ENCODE measurements at places on chromosomes 6 and 20. TPM values are rescaled to one million over a fixed set of nuclear protein-coding genes. Genes with fewer than 3 reads are reported as not detected.

DNA sequence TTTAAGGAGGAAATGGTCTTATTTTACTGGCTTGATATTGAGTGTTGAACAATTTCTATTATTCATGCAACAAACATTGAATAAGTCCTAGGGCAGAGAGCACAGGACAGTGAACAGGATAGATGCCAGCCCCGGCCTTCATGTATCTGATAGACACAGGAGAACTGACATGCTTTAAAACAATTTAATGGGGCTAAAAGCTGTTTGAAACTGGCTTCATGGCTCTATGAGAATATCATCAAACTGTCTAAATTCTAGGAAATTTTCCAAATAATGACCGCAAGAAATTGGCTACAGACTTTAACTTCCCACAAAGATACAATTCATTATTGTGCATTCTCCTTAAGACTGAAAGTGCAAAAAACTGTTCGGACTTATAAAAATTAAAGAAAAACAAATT is 69.0 kb downstream of the ID4 start:
- no peak for DNase-seq

DNA sequence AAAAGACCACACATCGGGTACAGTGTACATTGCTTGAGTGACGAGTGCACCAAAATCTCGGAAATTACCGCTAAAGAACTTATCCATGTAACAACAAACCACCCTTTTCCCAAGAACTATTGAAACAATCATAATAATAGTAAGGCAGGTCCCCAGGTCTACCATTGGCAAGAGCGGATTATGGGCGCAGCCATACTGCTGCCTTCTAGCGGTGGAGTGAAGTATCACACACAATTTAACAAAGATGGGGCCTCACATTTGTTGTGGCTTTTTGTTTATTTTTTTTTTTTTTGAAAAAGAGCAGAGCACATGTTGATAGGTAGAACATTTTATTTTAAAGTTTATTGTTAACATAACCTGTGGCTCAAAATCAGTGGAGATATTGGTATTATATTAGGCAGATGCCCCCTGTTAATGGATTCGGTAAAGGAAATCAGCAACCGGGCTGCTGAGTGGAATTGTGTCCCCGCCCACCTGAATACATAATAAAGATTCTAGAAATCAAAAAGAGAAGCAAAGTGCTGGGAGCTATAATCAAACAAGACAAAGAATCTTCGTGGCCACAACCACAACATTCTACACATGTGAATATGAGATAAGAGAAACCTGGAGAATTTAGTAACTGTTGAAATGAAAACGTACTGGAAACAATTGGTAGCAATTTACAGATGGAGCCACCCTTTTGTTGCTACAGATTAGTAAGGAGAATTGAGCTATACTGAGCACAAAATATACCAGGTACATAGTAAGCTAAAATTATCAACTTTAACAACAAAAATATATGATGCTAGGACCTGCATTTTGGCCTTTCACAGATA is 94.2 kb upstream of the EXOC2 start:
- no peak for DNase-seq

- DNase-seq, result no peak
Measured at GRCh38 chr6:85068221-85068620, 303.8 kb upstream of the TBX18 start.

DNA sequence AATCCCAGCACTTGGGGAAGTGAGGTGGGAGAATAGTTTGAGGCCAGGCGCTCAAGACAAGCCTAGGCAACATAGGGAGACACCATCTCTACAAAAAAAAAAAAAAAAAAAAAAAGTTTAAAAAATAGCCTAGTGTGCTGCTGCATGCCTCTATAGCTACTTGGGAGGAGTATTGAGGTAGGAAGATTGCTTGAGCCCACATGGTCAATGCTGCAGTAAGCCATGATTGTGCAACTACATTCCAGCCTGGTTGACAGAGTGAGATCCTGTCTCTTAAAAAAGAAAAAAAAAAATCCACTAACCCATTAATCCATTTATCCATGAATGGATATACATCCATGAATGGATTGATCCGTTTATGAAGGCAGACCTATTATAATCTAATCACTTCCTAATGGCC is 1064.6 kb upstream of the EYS start:
- no peak for DNase-seq

- DNase-seq, result no peak
Measured at GRCh38 chr20:35461620-35462019, 6.2 kb downstream of the CEP250 start.

- peak; percentile 56 for DNase-seq
Measured at GRCh38 chr6:25279748-25280343, 672 bp downstream of the CARMIL1 start.

DNA sequence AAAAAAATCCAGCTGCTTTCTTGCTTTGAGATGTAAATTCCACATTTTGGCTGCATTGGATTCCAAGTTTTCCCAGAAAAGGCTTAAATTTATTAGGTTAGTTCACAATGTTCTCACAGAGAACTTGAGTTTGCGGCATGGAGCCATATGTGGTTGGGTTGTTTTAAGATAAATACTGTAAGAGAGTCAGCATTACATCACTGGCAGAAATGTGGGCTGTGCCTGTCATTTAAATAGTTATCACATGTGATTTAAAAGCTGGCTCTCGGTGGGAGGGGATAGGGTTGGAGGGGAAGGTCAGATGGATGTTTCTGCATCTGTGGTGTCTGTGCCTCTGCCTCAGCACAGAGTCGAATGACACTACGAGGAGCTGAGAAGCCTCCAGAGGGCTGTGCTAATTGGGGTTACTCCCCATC is 73.8 kb upstream of the SCP2D1 start:
- no peak for DNase-seq

DNA sequence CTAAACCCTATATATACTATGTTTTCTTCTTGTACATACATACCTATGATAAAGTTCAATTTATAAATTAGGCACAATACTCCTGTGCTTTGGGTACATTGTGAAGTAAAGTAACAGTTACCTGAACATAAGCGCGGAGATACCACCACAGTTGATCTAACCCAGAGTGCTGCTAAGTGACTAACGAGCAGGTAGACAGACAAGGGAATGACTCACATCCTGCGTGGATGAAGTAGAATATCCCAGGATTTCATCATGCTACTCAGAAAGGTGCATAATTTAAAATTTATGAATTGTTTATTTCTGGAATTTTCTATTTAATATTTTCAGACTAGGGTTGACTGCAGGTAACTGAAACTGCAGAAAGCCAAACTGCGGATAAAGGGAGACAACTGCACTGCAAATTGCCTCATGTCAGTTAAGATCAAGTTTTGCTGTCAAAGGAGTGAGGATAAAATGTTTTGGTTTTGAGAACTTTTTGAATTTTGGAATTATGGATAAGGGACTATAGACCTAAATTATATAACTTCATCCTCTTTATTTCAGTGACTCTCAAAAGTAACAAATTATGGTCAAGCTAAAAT is 14.4 kb downstream of the MKKS start:
- no peak for DNase-seq

DNA sequence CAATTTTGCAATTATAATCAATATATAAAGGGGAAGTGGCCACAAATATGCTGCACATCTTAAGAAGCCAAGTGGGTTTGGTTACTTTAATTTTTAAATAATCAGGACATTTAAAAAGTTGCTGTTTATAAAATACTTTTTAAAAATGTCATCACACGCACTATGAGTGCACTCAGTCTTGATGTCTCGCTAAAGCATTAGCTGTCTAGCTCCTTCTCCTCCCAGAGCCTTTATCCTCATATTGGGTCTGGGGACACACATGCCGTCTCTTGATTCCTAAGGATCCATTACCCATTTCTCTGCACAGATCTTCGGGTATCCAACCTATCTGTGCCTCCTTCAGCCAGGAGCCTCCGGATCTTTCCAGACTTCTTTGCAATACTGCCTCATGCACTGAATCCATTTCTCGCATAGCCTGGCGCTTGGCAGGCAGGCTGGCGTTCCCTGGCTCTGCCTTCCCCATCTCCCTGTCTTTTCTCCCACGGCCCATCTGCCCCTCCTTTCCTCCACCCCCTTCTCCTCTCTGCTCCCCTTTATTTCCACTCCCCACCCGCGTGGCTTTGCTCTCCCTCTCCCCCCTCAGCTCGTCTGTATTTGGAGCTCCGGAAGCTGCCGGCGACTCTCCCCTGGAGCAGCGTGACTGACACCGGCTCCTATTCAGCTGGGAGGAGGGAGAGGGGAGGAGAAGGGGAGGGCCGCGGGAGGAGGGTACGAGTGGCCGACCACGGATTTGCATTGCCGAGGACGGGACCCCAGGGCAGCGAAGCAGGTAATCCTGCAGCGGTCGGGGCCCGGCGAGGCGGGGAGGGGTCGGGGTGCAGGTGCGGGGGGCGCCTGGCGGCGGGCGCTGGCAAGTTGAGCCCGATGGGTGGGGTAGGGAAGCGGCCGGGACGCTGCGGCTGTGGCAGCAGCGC is at the start of gene CAP2:
Gene CAP2 (plus strand): TSS at position 618 of the 914 bp plus-strand sequence. CDS start 27,961 bp downstream, outside the sequence.
- peak; percentile 64 for DNase-seq

DNA sequence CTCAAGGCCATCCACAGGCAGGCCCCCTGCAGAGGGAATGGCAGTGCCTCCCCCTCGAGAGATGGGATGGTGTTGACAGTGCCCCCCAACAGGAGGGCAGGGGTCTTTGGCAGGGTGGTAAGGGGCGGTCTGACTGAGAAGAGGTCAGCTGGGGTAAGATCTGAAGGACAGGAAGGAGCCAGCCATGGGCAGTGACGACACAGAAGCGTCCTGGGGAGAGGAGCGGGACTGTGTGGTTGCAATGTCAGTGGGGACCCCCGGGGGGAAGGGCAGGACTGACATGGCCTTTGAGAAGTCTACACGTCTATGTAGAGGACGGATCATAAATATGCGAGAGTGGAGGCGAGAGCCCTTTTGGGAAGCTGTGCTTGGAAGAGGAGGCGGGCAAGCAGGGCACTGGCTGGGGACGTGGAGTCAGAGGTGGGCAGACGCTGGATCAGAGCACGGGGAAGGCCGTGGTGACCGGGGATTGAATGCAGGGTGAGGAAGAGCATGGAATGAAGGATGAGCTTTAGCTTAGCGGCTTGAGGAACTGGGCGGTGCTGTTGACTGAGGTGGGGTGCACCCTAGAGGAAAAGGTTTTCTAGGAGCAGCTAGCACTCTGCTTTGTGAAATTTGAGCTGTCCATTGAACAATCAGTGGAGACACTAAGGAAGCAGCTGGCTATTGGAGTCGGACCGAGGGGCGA is 82.5 kb upstream of the AGPAT4 start:
- no peak for DNase-seq

- no peak for DNase-seq
Measured at GRCh38 chr6:89509777-89510281, 76.9 kb downstream of the ANKRD6 start.

GRCh38 chr6:14950103-14950969 is 295.5 kb upstream of the JARID2 start:
- DNase-seq, result no peak

DNA sequence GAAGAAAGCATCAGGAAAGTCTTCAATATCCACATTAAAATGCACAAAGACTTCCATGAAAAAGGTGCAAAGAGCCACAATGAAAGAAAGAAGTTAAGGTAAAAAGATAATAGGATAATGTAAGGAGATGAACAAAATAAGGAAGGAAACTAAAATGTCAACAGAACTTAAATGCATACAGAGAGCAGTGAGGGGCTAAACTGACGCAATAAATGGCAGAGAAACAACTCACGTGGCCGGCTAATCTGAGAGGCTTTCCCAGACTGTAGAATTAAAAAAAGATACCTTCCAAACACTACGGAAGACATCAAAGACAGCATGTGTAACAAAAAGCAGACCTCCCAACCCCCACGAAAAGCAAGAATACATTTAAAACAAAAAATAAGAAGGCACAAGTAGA is 73.7 kb downstream of the GMDS start:
- DNase-seq, result no peak

- no peak for DNase-seq
Measured at GRCh38 chr20:1427457-1428054, 34.7 kb upstream of the FKBP1A start.

DNA sequence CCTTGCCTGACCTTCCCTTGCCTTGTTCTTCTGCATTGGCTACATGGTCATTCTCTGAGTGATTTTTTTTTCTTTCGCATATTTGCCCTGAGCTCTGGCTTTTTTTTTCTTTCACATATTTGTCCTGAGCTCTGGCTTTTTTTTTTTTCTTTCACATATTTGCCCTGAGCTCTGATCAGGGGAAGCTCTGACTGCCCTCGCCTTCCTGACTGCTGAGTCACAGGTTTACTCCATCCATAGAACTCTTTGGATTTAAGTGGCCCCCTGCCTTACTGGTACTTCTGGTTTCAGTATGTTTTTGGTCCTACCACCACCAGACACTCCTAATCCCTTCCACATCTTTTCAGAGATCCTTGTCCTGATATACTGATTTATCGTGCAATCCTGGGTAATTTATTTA is 201.1 kb downstream of the OGFRL1 start:
- no peak for DNase-seq

FRS3 gene
- total RNA-seq, result 5.9 TPM

TRIM31 gene
- 0.62 TPM for total RNA-seq

KHDC1L gene
- total RNA-seq, result not detected

THEMIS gene
- 1.8 TPM for total RNA-seq

CLIC5 gene
- total RNA-seq, result 134 TPM
